ENCODE measurements at places on chromosomes 7 and 10.

GRCh38 chr10:93064874-93065660, 4.5 kb downstream of the CYP26C1 start:
- DNase-seq, result no peak
- peak overlapping the region; percentile 73 for H3K4me3 ChIP-seq
- peaks cover 30% of the 10 kb centered on the region for H3K4me1 ChIP-seq

DNA sequence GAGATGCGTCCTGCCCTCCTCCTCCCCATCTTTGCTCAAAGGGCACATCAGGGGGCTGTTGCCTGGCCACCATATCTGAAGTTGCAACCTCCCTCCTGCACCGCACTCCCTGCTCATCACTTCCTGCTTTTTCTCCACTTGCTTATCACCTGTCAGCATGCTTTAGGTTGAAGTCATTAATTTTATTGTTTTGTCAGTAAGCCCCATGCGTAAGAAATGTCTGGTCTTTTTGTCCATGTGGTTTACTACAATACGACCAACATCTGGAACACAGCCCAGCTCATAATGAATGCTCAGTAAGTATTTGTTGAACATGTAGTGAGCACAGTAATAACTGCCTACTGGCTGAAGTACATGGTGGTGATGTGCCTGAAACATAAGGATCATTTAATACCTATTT, 71.6 kb upstream of the GJD4 start:
- no peaks in the 10 kb centered on the region for H3K27me3 ChIP-seq
- H3K4me3 ChIP-seq, result no peak overlapping the region
- no peak for DNase-seq
- H3K4me1 ChIP-seq, result no peaks in the 10 kb centered on the region

DNA sequence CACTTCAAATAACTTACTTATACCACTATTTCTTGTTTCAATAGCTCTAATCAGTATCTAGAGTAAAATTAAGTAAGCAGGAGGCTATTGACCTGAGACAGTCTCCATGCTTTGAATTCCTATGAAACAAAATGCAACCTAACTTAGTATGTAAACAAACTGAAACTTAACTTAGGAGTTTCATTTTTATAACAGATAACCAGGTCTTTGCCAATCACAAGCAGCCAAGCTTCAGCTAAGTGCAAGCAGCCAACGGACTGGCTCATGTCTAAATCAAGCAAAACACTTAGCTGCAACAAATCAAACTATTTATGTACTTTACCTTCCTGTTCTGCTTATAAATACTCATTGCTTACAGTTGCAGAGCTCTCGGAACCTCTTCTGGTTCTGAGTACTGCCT, 4.4 kb upstream of the GSTK1 start:
- H3K4me3 ChIP-seq, result no peak overlapping the region
- H3K36me3 ChIP-seq, result peaks cover 2% of the 10 kb centered on the region
- peaks cover 5% of the 10 kb centered on the region for H3K4me1 ChIP-seq
- H3K27ac ChIP-seq, result no peak overlapping the region

DNA sequence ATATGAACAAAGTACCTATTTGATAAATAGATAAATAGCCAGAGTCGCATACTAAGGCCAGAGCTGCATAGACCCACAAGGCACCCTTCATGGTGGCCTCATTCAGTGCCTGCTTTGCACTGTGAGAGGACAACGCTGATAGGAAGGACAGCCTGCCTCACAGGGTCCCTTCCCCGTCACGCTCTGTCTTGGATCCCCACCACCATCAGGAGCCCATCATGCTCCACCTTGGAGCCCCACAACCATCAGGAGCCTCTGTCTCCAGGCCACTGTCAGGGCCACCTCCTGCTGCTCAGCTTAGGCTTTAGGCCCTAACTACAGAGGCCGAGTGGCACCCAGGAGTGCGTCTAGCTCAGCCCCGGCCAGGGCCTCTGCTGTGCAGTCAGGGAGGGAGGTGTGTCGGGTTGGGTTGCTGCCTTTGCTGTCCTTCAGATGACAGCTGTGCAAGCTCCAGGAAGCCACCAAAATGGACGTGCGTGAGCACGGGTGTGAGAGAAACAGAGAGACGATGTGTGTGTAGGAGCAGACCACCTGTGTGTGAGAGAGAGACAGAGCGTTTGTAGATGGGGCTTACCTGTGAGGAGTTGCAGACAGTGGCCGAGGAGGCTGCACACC, 516.9 kb downstream of the GLRX3 start:
- DNase-seq, result no peak
- H3K4me1 ChIP-seq, result peaks cover 11% of the 10 kb centered on the region
- no peak overlapping the region for H3K4me3 ChIP-seq
- H3K36me3 ChIP-seq, result no peaks in the 10 kb centered on the region

DNA sequence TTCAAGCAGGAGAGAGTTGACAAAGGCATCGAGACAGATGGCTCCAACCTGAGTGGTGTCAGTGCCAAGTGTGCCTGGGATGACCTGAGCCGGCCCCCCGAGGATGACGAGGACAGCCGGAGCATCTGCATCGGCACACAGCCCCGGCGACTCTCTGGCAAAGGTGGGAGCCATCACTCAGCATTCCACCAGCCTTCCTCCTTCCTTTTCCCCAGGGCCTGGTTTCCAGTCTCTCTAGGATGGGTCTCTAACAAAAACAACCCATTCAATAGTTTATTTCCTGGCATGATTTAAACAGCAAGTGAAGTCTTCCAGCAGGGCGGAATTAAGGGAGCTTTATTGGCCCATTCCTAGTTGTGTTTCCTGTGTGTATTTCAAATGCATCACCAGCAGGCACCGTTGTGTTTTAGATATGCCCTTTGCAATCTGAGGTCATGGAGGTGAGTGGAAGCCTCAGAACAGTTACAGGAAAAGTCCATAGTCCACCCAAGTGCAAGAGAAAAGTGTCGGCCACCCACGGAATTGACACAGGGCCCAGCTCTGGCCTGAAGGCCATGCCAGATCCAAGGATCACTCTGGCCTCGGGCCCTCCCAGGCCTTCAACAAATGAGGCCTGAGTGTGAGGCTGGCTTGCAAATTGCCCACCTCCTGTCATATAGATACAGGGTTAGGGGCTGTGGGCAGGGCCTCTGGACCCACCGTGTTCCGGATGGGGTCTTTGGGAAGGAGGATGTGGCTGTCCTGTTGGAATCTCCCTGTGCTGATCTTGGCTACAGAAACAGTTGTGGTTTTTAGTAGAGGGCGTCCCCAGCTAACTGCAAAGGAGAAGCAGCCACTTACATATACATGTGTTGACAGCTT, 46.9 kb upstream of the TRIM8 start:
- H3K27ac ChIP-seq, result no peak overlapping the region
- peaks cover 29% of the 10 kb centered on the region for H3K36me3 ChIP-seq
- H3K4me3 ChIP-seq, result no peak overlapping the region
- DNase-seq, result no peak

- peak overlapping the region; percentile 28 for H3K4me3 ChIP-seq
- peak overlapping the region; percentile 87 for H3K27ac ChIP-seq
- H3K4me1 ChIP-seq, result peaks cover 54% of the 10 kb centered on the region
- H3K27me3 ChIP-seq, result no peaks in the 10 kb centered on the region
- no peak for DNase-seq
- H3K36me3 ChIP-seq, result peaks cover 68% of the 10 kb centered on the region
These were observed 2.8 kb downstream of the COPS6 start for GRCh38 chr7:100091411-100092181.

DNA sequence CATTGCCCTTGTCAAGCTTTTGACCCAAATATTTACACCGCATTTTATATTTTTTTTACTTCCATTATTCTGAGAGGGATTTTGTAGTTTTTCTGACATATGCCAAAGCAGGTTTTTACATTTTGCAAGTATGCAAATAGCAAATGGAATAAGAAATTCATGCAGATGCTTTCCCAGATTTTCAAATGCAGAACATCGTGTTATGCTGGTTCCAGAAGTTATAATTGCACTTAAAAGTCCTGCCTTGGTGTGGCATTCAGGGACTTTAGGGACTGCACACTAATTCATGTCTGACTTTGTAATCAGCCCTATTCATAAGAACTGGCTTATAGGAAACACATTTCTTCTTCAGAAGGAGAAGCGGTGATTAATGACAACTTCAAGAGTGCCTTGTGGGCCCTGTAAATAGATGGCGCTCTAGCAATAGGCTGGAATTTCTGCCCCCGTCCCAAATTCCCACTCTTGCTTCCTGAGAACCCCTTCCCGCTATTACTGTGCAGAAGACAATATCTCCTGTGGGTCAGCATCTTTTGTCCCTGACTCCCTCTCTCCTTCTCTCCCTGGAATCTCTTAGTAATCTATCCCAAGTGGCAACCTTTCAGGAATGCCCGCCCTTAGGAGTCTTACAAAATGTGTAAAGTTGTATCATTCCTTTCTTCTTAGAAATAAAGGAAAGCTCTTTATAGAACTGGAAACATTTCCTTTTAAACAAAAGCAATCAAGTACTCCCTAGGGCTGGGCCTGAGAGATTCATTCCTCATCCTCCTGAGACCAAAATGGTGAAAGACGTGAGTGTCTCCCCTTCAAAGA, 264.0 kb downstream of the INHBA start:
- no peak overlapping the region for H3K27ac ChIP-seq
- H3K4me1 ChIP-seq, result peaks cover 6% of the 10 kb centered on the region
- DNase-seq, result no peak
- peaks cover 3% of the 10 kb centered on the region for H3K27me3 ChIP-seq
- H3K4me3 ChIP-seq, result no peak overlapping the region

DNA sequence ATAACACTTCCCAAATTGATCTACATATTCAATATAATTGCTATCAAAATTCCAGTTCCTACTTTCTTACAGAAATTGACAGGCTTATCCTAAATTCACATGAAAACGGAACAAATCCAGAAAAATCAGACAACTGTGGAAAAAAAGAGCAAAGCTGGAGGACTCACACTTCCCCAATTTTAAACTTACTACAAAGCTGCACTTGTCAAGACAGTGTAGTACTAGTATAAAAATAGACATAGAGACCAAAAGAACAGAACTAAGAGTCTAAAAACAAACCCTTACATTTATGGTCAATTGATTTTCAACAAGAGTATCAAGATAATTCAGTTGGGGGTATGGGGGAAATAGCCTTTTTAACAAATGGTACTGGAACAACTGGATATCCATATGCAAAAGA, 27.5 kb downstream of the LMBR1 start:
- no peak overlapping the region for H3K27ac ChIP-seq
- H3K27me3 ChIP-seq, result peaks cover 1% of the 10 kb centered on the region
- H3K36me3 ChIP-seq, result peaks cover 70% of the 10 kb centered on the region
- H3K4me1 ChIP-seq, result peaks cover 5% of the 10 kb centered on the region
- no peak overlapping the region for H3K4me3 ChIP-seq
- DNase-seq, result no peak

DNA sequence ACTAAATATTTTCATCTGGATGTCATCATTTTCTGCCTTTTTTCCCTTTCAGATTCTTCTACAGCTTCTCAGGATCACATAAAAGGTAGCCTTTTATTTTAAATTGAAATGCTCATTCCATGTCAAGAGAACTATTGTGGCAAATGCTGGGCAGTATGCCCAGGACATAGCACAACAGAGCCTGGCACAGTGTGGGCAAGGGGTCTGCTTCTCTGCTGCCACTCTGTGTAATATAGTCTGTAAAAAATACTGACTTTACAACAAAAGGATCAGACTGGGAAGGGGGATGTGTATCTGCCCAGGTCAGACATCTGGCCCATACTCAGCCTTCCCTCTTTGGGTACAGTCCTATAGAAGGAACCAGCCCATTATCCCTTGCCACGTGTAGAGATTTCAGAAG, 62.7 kb downstream of the CUZD1 start:
- H3K27me3 ChIP-seq, result peaks cover 21% of the 10 kb centered on the region
- H3K27ac ChIP-seq, result no peak overlapping the region
- DNase-seq, result no peak
- H3K4me3 ChIP-seq, result no peak overlapping the region
- H3K4me1 ChIP-seq, result no peaks in the 10 kb centered on the region
- H3K36me3 ChIP-seq, result no peaks in the 10 kb centered on the region

GRCh38 chr10:13271552-13272163, 28.2 kb downstream of the PHYH start:
- H3K27ac ChIP-seq, result peak overlapping the region; percentile 36
- H3K4me3 ChIP-seq, result no peak overlapping the region
- peaks cover 39% of the 10 kb centered on the region for H3K4me1 ChIP-seq
- DNase-seq, result peak; percentile 48

DNA sequence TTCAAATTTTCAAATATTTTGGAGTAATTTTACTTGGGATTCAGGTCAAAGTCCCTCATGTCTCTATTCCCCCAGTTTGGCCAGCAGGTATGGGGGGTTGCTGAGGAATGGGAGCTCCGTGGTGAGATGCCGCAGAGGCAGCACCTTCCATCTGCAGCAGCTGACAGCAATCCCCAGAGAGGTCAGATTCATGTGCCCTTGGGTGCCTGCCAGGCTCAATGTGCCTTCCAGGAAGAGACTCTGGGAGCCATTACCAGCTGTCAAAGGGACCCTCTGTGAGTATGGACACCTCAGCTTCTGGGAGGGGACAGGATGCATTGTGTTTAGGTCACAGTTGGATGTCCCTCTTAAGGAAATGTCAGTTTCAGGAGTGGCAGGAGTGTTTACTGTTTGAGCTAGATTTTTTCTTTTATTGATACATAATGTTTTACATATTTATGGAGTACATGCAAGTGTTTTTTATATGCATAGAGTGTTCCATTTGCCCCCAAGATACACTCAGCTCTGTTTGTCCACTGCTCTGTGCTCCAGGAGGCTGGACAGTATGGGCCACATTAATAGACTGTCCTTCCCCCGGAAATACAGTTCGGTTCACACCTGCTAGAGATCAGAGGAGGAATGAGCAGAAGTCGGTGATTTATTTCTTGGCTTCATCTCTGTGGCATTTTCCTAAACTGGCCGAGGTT, 75.3 kb upstream of the GRB10 start:
- H3K27ac ChIP-seq, result no peak overlapping the region
- DNase-seq, result no peak
- H3K4me1 ChIP-seq, result no peaks in the 10 kb centered on the region
- no peak overlapping the region for H3K4me3 ChIP-seq
- no peaks in the 10 kb centered on the region for H3K36me3 ChIP-seq

- peaks cover 57% of the 10 kb centered on the region for H3K27me3 ChIP-seq
- no peak overlapping the region for H3K27ac ChIP-seq
- H3K4me1 ChIP-seq, result no peaks in the 10 kb centered on the region
- no peaks in the 10 kb centered on the region for H3K36me3 ChIP-seq
- H3K4me3 ChIP-seq, result no peak overlapping the region
These were observed 70.0 kb downstream of the CRTAC1 start for GRCh38 chr10:97960269-97961056.

DNA sequence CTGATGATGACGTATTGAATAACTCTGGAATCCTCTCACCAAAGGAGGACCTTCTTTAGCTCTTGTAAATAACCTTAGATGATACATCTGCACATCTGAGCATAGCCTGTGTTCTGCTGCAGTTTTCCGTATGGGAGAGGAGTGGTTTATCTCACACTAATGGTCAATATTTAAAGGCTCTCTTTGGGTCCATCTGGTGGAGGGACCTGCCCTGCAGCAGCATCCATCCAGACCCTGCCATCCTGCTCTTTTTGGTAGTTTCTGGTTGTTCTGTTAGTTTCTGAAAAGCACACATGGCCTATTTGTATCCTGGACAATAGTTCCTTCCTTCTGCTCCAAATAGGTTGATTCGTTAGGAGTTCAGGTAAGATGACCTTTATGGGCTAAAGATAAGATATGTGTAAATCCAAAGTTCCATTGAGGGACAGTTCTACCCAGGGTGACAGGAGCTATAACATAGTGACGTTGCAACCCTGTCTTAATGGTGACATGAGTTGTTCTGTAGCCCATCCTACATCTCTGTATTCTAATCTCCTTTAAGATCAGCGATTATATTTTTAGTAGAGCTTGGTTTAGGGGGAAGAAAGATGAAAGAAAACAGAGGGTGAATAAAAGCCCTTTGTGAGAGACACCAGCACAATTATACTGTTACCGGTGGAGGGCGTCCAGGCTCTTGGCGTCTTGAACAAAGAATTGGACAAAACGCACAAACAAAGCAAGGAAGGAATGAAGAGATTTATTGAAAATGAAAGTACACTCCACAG, 60.0 kb upstream of the KLF14 start:
- no peak overlapping the region for H3K4me3 ChIP-seq
- DNase-seq, result no peak
- H3K27ac ChIP-seq, result no peak overlapping the region
- no peaks in the 10 kb centered on the region for H3K27me3 ChIP-seq
- no peaks in the 10 kb centered on the region for H3K4me1 ChIP-seq
- H3K36me3 ChIP-seq, result no peaks in the 10 kb centered on the region
